Activated CD4-positive, alpha-beta T cell treated with anti-CD3 and anti-CD28 coated beads, Interleukin-2, amount 50 U/mL, for 1 hour (primary cell): ENCODE measurements at places on chromosomes 12 and 14.
A peak's percentile ranks its signal among the peaks of the same experiment; 100 is the strongest.

DNA sequence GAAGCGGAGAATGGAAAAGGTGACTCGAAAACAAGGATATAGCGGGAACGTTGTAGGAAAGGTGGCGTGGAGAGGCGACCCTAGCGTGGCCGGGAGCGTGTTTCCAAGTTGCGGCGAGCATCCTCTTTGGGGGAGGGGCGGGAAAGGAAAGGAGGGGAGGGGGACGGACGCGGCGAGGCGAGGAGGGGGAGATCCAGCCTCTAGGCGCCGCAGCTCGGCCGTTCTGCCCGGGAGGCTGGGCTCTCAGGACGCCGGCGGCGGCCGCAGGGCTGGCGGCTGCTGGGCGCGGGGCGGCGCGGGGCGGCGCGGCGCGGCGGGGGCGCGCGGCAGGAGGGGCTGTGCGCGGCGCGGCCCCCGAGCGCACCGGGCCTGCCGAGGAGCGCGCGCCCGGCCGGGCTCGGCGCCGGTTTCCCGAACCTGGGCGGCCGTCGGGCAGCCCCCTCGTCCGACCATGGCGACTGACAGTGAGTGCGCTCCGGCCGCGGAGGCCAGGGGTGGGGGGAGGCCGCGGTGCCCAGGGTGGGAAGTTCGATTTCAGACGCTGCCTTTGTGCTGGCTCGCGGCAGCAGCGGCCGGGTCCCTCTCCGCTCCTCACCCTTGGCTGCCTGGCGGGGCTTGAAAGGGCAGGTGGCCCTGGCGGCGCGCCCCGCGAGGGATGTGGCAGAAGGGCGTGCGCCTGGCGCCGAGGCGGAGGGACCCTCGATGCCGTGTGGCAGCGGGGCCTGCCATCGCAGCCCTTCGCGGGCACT, 50.3 kb downstream of the SNAPC1 start:
- DNase-seq = no peak

DNA sequence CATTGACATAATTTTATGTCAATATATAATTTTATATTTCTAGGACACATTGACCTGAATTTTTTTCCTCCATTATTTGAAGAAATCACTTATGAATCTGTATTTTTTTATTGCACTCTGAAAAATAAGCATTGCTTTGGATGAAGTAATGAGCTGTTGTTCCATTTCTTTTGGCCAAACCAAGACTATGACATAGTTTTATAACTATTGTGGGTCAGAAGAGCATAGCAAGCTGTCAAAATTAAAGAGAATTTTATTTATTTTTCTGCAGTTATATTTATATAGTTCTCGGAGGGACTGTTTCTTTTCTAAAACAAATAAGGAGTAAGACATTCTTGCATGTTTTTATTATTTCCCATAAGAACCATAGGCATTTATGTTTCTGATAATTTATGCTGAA, 8.5 kb downstream of the C12orf75 start:
- DNase-seq = no peak

GRCh38 chr12:100508751-100509150, 35.1 kb downstream of the NR1H4 start:
- no peak for DNase-seq

- no peak for DNase-seq
Measured at GRCh38 chr12:121871467-121871866, 12.8 kb upstream of the HPD start.

DNA sequence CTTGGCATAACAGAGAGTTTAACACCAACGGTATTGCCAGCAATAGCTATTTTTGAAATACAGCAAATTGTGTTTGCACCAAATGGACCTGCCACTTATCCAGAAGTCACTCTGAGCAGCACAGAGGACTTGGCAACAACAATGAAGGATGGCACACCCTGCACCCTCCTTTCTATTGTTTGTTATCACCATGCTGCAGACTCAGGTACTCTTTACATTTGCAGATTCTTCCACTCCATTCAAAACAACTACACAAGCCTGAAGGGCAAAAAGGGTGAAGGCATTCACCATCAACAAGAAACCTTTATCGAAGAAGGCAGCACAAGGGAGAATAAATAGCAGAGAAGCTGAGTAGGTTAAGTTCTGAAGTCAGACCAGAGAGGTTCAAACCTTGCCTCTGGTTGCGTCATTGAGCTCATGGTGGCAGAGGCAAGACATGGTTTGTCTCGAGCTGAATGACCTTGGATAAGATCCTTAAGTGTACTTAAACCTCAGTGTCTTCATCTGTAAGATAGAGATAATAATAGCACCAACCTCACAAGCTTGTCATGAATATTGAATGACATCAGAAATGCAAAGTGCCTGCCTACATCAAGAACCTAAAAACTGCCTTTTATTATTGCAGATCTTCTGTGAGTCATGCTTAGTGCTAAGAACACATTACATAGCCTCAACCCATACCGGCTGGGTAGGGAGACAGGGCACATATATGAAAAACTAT, 1.4 kb upstream of the ACSM4 start:
- DNase-seq = no peak

- no peak for DNase-seq
Measured at GRCh38 chr12:116423094-116423493, 136.1 kb upstream of the MAP1LC3B2 start.

DNA sequence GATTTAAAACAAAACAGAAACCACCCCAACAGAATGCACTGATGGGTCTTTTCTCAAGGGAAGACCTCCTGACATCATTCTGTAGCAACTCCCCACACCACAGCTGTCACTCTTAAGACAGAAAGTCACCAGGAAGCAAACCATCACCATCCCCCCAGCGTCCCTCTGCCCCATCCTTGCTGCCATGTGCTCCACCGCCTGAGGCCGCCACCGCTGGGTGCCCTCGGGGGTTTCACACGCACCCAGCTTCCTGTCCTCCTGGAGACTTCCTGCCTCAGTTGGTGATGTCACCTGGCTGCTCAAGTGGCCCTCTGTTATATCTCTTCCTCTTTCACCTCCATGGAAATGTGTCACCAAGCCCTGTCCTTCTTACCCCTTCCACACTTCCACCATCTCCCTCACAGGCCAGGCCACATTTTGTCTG, 71.4 kb upstream of the GPR68 start:
- DNase-seq = peak; percentile 73
